ENCODE measurements at places on chromosomes 5 and 9.

GRCh38 chr5:132264546-132265335 is 7.2 kb downstream of the PDLIM4 start:
- DNase-seq: peak; percentile 40

- no peak for DNase-seq
Measured at GRCh38 chr5:104146652-104147051, 584.1 kb upstream of the NUDT12 start.

DNA sequence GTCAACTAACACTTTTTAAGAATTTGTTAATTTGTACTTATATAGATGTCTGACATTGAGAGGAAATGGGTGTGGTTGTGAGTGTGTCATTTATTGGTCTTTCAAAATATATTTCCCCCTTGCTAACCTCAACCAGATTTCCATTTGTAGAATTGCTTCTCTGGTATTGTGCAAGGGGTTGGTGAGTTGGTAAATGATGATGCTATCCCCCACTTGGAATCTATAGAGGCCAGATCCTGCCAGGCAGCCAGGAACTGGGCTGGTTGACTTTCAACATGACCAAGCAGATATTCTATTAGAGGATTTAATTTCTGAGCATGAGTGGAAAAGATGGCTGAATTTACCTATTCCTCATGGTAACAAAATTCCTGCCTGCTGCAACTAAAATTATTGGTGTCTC is 306.6 kb upstream of the KIF2A start:
- no peak for DNase-seq

DNA sequence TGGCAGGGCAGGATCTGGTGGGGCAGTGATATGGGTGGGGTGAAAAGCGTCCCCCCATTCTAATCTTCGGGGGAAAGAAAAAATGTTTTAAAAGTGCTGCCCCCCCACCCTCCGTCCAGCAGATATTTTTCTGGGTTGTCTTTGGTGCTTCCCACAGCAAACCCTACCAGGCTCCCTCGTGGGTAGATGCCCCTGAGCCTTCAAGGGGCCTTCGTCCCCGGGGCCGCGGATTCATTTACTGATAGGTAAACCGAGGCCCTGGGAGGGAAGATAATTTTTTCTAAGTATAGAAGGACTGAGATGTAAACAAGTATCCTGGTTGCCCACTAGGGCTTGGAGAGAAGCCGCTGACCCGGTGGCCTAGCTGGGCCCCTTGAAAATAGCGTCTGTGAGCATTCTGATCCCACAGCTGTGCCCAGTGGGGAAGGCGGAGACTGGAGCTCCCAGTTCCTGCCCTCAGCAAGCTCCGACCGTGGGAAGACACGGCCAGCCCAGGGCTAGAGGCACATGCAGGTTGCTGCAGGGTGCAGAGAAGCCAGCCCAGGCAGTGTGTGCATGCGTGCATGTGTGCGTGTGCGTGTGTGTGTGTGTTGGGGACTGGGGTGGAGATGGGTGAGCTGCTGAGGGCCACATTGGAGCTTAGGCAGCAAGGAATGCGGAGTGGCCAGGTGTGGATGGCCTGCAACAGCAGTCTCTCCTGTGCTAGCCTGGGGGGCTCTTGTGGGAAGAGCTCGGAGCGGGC is 6.0 kb upstream of the RXRA start:
- DNase-seq: no peak

GRCh38 chr5:168348084-168348414 is 56.6 kb downstream of the WWC1 start:
- no peak for DNase-seq

GRCh38 chr9:112380825-112381221 is 915 bp downstream of the HSDL2 start:
- no peak for DNase-seq

All from SJSA1 (cell line).